NCI-H510A (cell line): ENCODE measurements at places on chromosomes 13 and 19.
A peak's percentile ranks its signal among the peaks of the same experiment; 100 is the strongest.

- DNase-seq: no peak
These were observed 3.1 kb downstream of the WDFY2 start for GRCh38 chr13:51587372-51587771.

DNA sequence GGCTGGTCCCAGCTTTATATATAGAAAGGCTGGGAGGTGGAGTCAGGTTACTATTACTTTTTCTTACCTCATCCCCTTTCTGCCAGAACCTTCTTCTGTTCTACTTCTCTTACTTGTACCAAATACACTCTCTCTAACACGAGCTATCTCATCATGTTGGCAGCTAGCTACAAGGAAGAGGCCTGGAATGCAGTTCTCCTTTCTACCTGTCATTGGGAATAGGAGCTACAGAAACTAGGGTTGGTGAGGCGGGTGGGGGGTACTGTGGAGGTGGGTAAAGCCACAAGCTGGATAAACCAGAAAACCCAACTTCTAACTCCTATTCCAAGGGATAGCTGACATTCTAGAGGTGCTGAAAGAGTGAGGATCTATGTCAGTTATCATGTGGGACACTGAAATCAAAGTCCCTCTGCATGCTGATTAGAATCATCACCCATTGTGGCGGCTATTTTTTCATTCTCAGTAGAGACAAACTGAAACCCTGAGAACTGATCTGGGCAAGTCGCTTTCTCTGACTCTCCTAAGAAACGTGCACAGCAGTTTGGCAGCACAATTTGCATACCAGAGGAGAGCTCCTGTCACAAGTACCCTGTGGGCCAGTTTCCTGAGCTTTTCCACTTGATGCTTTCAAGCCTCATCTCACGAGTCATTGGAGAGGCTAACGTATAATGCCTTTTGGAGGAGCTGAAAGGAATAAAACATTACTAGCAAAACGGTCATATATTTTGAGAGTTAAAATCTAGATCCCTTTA is 358.1 kb downstream of the ENOX1 start:
- no peak for DNase-seq

- DNase-seq: no peak
These were observed 3.3 kb upstream of the TM6SF2 start for GRCh38 chr19:19276386-19276785.

DNA sequence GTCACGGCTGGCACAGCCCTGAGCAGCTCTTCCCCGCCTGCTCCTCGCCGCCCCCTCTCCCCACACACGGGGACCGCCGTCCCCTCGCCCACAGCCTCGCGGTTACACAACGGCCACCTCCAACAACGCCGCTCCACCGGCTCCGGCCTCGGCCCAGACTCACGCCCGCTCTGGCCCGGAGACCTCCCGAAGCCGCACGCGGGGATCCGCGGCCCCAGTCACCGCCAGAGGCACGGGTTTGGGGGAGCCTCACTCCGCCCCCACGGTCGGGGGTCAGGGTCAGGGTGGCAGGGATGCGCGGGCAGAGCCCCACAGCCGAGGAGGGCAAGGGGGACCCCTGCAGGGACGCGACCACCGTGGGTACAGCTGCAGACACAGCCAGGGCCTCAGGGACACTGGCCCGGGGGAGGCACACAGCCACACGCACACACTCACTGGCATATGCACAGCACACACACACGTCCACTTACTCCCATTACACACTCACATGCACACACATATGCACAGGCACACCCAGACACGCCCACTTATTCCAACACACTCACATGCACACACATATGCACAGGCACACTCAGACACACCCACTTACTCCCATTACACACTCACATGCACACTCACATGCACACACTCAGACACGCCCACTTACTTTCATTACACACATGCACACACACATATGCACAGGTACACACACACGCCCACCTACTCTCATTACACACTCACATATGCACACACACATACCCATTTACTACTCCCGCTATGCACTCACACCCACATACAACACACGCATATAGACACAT is 1.6 kb downstream of the TTYH1 start:
- DNase-seq: no peak

- DNase-seq: no peak
These were observed 8.0 kb downstream of the CYP4F22 start for GRCh38 chr19:15516363-15516762.

- DNase-seq: no peak
These were observed 75.6 kb downstream of the SPRY2 start for GRCh38 chr13:80265348-80265747.

DNA sequence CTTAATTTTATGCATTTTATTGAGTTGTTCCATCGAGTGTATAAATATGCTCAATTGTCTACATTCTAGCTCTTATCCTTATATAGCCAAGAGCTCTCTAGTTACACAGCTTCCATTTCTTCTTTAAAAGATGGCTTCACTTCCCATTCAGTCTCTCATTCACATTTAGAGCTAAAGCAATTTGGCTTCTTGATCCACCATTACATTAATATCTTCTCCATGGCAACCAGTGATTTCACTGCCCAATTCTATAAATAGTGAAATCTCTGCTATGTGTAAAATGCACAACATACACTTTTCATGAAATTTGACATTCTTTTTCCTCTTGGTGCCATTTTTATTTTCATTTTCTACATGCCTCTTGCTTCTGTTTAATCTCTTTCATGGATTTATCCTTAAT is 696.9 kb upstream of the ATXN8OS start:
- no peak for DNase-seq

DNA sequence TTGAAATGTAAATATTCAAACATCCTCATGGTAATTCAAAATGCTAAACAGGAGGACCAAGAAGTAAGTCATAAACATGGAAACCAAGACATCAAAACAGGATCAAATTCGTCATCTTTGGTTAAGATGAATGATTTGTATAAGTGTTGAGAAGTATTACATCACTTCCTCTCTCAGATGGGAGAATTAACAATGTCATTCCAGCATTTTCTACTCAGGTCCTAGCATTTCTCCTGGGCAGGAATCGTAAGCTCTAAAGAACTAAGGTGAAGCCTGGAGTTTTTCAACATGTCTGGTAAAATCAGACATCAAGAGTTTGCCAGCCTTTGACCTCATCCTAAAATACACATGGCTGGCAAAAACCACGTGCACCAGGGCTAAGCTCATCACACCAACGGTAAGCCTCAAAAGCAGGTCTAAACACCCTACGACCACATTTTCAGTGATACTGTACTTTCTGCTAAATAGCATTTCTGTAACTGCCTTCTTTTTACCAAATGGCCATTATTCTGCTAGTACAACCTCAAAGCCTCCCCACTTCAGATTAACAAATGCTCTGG is 24.8 kb downstream of the RANBP3 start:
- no peak for DNase-seq

GRCh38 chr13:73702419-73703071 is 431.7 kb downstream of the KLF12 start:
- no peak for DNase-seq

DNA sequence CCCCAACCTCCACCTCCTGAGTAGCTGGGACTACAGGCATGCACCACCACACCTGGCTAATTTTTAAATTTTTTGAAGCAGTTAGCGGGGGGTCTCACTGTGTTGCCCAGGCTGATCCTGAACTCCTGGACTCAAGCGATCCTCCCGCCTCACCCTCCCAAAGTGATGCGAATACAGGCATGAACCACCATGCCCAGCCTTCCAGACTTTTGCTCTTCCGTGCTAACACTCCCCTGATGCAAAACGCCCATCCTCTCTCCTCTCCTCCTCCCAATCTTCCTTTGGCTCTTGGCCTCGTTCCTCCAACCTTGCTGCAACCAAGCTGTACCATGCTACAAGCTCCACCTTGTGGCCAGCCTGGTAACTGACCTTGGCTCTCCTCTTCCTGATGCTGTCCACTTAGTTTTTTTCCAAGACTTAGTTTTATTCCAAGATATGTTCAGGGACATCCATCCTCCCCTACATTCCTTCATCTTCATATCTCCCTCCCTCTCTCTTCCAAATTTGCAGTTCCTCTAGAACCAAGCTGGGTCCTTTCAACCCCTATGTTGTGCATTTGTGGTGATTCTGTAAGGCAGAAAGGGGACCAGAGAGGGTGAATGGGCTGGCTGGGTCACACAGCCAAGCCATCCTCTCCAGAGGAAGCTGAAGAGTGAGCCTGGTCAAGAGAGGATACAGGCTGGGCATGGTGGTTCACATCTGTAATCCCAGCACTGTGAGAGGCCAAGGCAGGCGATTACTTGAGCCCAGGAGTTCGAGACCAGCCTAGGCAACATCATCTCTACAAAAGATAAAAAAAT is 32.8 kb downstream of the TINCR start:
- DNase-seq: no peak

GRCh38 chr13:33560726-33561125 is 257.2 kb upstream of the RFC3 start:
- no peak for DNase-seq

- no peak for DNase-seq
These were observed 100.8 kb downstream of the STK24 start for GRCh38 chr13:98476106-98476505.

DNA sequence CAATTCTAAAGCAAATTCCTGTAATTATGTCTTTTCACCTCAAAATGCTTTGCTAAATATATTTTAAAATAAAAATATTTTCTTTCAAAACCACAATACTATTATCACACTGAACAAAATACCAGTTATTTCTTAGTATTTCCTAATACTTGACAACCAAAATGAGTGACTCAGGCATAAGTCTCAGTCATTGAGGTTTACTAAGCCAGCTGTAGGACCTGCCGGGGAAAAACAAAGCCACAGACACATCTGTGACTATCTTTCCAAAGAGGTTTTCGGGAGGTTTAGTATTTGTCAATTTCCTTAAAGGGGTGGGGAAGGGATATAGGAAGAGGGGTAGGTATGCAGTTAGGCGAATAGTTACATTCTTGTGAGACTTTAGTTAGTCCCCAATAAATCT is 3.2 kb upstream of the ZNF235 start:
- DNase-seq: no peak

GRCh38 chr13:97125810-97126738 is 96.1 kb upstream of the MBNL2 start:
- DNase-seq: peak; percentile 2

DNA sequence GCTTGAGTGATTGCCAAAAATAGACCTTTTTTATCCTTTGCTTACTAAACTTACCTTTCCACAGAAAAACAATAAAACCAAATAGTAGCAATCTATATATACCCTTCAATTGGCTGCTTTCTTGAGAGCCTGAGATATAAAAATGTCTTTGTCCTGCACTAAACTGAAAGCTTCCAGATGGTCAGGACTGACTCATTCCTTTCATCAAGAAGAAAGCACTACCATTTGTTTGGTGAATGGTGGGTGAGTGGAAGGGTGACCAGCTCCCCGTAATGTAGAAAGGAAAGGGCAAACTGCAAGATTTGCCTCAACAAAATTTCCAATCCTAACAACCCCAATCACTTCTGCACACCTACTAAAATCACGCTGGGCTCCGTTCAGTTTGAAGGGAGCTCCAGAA is 67.8 kb downstream of the SACS start:
- no peak for DNase-seq

DNA sequence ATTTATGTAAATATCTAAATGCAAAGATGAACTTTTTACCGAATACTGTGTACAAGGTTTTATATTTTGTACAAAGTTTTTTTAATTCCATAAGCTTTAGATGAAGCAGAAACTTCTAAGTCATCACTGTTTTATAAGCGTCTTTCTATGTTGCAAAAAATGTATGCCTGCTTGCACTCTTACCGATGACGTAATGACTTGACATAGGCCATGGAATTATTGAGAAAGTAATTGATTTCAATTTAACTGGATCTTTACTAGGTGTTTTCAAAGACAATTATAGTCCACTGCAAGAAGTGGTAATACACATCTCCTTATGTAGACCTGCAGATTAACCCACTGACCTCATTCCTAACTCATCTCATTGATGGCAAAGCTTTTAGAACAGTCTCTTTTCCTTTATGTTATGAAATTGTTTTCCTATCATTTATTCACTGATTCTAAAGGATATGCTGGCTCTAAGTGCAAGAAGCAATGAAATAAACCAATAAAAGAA is 10.4 kb downstream of the DACH1 start:
- DNase-seq: no peak

DNA sequence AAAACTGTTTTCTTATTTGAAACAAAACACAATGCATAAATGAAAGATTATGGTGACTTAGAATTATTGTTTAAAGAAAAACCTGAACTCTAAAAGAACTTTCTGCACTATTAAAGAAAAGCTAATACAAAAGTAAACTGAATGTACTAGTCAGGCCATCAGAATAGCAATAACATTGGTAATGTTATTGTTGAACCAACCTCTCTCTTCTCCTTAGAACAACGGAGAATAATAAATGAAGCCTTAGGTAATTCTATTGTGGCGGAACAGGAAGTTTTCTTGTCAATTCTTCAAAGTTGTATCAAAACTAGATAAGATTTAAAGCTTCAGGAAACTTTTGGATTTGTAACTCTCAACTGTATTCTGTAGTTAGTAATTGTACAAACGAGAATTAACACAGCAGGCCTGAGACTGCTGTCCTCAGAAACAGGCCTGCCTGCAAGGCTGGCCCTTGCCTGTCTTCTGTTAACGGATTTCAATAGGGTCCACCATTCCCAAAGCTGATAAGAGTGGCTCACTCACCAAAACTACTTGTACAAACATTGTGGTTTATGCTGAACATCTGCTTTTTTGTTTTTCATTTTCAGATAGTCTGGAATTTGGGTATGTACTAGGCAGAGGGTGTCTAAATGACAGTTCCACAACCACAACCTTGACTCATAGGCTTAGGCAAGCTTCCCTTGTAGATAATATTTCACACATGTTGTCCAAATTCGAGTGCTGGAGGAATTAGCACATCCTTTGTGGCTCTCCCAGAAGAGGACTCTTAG is 825.8 kb downstream of the GPC5 start:
- DNase-seq: no peak
